Caki2 (cell line): ENCODE measurements at places on chromosomes 13 and 19.

DNA sequence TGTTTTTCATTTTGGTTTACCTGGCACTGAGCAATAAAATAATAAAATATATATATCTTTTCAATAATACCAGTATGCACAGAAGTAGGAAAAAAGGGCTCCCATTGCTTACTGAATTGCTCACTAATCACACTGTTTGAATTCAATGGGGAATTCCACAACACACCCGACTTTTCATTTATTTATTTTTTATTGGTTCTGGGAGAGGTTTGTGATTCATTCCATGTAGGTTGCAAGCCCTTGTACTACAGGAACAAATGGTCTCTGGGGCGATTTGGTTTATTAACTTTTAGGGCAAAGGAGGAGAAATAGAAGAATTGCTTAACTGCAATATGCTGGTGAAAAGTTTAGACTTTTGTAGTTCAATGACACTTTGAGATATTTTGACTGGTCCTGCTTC lies 207.4 kb downstream of the DCT start:
- peak; percentile 40 for DNase-seq

DNA sequence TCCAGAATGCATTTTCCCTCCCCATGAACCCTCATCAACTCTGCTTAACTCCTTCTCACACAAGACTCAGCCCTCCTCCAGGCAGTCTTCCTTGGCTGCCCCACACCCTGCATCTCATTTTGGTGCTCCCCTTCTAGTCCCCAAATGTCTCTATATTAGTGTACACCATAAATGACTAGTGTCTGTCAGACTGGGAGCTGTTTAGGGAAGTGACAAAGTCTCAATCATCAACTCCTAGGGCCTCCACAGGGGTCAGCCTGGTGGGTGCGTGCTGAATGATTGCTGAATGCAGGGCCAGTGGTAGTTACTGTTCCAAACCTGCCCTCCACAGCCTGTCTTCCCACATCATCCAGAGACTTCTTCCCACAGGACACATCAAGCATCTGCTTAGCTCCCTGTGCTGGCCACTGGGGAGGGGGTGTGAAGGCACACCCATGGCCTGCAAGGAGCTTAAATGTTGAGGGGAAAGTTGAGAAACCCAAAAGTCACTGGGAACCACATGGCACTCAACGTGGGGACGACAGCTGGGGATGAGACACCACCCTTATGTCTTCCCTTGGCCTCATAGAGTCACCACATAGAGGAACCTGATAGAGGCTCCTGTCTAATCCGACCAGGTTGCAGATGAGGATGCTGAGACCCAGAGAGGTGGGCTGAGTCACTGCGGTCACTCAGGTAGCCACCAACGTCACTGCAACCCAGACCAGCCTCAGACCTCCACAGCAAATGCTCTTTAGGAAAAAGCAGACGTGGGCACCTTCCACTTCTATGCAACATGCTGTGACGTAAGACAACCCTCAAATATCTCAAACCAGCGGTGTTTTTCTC lies 79.3 kb upstream of the TM9SF2 start:
- DNase-seq: no peak

GRCh38 chr19:40684280-40684679 lies 6.2 kb downstream of the NUMBL start:
- no peak for DNase-seq

DNA sequence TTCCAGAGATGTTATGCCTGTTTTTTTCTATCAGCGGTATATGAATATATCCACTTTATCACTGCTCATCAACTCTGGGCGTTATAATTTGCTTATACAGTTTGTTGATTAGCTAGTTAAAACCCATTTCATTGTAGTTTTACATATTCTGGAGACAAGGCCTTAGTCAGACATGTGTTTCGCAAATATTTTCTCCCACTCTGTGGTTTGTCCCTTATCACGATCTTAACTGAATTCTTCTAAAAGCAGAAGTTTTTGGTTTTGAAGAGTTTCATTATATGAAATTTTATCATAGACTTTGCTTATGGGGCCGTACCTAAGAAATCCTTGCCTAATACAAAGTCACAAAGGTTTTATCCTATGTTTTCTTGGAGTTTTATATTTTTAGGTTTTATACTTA lies 84.6 kb downstream of the FRY start:
- DNase-seq: no peak

- DNase-seq: no peak
Observed at GRCh38 chr13:24497742-24498141, 14.8 kb downstream of the PARP4 start.
